ELF-1 (cell line): ENCODE measurements at places on chromosomes 7 and 10.
A peak's percentile ranks its signal among the peaks of the same experiment; 100 is the strongest.

DNA sequence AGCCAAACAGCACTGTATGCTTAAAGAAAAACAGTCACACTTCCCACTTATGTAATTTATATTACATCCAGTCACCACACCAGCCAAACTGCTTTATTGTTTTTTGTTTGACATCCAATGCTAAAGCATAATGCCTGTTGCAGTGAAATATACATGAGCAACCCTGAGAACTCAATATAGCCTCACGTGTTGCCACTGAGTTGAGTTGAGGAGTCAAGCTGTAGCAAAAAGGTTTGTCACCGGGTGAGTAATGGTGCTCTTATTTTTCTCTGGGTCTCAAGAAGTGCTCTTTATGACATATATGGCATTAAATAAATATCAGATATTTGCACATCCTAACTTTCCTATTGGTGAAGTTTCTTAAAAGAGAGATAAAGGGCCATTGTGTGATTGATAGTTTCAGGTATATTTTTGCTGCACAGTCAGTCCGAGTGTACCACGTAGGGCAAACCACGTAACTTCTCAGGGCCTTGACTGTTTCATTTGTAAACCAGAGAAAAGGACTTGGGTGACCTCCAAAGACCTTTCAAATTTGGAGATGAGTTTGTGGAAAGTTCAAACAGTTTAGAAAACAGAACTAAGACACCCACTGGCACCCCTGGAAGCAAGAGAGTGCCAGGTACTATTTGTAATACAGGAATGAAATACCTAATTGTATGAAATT is 168.5 kb downstream of the CFTR start:
- no peak for DNase-seq

GRCh38 chr10:76547352-76547972 is 1090.1 kb downstream of the KCNMA1 start:
- DNase-seq, result peak; percentile 72

GRCh38 chr7:1144269-1144771 is 15.7 kb downstream of the ZFAND2A start:
- no peak for DNase-seq

DNA sequence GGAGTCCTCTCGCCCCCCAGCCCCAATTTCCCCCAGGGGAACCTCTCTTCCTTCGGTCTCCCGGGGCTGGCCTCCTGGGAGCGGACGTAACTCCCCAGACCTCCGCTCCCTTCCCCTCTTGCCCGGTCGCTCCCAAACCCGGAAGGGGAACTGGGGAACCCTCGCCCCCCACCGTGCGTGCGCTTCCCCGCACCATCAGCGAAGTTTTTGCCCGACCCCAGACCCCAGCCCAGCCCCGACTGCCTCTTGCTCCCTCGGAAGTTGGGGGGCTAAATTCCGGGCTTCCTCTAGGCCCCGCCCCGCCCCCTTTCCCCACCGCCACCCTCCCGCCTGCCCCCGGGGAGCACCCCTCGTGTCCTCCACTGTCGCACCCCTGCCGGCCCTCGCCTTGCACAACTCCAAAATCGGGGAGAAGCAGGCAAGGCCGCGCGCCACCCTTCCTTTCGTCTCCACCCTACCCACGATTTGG is 436 bp downstream of the GNB2 start:
- no peak for DNase-seq

DNA sequence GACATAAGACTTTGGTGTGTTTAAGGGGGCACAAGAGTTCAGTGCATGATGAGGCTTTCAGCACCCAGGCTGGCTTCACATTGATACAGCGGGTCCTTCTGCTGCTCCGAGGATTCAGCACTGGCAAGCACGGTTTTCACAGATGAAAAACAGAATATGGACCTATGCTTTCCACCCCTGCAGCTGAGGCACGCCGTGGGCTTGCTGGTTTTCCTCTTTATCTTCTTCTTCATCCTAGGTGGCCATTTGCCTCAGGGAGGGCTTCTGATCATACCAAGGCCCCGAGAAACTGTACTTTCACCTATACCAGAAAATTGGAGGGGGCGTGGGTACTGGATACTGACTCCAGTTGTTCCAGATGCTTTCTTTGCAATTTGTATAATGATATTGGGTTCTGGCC is 277.1 kb upstream of the ZNF32 start:
- DNase-seq, result no peak

- no peak for DNase-seq
These were observed 51.9 kb downstream of the AOC1 start for GRCh38 chr7:150904011-150904909.

DNA sequence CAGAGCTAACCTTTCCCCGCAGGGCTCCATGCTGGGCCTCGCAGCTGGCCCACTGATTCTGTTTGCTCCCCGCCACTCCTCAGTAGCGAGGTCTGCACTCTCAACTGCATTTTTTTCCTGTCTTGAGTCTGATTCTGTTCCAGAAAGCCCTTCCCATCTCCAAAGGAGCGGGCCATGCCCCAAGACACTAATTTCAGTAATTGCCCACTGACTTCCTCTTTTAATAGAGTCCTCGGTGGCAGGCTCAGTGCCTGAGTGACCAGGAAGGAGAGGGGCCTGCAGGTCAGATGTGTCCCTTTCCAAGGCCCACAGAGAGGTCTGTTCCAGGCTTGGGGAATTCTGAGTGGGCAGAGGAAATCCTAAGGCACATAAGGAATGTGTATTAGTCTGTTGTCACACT is 77.4 kb downstream of the ADCY1 start:
- DNase-seq, result no peak

DNA sequence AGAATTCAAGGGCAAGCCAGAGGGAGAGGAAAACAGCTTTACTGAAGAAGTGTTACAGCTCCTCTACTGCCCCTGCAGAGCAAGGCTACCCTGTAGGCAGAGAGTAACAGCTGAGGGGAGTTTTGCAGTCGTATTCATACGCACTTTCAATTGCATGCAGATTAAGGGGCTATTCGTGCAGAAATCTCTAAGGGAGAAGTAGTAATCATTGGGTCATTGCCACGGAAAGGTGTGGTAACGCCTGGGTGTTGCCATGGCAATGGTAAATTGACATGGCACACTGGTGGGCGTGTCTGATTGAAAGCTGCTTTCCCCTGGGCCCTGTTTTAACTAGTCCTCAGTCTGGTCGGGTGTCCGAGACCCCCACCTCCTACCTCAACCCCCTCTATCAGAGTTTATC is 227.2 kb downstream of the NSUN6 start:
- DNase-seq, result no peak

GRCh38 chr10:106873770-106874603 is 290.5 kb downstream of the SORCS1 start:
- DNase-seq, result no peak

- DNase-seq, result peak; percentile 34
These were observed 543.3 kb downstream of the TNS3 start for GRCh38 chr7:47038621-47039020.

DNA sequence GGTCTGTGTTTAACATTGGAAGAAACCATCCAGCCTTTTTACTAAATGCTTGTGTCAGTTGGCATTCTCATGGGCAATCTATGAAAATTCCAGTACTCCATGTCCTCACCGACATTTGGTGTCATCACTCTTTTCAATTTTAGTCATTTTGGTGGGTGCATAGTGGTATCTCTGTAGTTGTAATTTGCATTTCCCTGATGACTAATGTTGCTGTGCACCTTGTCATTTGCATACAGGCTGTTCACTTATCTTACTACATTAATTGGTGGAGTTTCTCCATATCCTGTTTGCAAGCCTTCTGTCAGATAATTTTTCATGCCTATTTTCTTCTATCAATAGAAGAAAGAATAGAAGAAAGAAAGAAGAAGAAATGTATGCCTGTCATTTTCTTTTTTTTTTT is 73.7 kb downstream of the PLPP4 start:
- no peak for DNase-seq

DNA sequence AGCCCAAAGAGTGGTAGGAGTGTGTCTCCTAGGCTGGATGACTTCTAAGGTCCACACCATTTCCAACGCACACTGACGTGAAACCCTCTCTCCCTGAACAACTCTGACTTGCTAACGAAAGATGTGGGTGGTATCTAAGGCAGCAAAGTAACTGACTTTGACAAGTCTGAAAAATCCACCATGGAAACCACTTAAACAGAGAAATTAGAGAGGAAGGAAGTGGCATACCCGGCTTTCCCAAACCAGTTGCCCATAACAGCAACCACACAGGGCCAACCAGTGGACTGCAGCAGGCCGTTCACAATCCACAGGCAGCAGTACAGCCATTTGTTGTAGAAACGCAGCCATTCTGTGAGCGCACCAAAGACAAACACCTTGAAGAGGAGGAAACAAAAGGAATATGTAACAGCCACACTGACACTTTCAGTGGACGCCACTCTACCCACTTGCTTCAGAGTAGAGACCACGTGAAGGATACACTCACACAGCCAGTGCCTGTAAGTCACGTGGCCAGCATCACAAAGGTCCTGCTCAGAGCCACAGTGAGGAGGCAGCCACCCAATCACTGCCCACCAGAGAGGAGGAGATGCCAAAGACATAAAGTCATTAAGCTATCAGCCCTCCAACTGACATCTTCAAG is 39.8 kb downstream of the SLC37A3 start:
- DNase-seq, result no peak

DNA sequence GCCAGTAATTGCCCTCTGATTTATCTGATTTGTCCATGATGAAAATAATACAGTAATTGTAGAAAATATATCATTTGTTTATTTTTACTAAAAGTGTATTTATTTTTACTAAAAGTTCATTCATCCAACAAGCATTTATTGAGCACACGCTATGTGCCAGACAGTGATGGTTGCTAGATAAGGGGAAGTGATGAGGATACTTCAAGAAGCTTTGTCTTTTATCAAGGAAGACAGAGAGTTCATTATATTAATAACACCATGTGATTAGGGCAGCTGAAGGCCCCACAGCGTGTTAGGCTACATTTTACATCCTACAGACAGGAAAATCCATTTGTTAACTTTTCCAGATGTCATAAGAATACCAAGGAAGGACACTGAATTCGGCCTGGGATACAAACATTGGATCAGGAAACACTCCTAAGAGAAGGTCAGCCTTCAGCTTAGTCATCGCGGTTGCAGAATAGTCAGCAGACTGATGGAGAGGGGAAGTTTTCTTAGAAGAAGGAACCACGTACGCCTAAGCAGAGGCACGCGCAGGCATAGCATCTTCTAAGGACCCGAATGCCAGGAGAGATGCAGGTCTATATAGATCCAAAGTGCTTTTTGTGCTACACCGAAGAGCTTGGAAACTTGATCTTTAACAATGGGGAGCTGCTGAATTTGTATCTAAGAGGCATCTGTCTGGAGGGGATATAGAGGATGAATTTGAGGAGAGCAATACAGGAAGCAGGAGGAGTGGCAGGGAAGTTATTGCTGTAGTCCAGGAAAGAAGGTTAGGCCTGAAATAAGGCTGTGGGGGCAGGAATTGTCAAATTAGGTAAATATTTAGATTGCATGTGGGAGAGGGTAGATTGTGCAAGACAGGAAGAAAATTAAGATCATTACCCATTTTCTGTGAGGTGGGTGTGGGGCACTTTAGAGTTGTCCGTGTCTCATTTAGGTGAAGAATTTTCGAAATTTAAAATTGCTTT is 85.7 kb downstream of the LRGUK start:
- no peak for DNase-seq

- DNase-seq, result no peak
These were observed 21.2 kb upstream of the ACSM6 start for GRCh38 chr10:95172851-95173250.

- DNase-seq, result no peak
These were observed 17.2 kb upstream of the GIMAP8 start for GRCh38 chr7:150432915-150433892.

GRCh38 chr10:84095811-84096497 is 43.4 kb upstream of the GHITM start:
- DNase-seq, result no peak

DNA sequence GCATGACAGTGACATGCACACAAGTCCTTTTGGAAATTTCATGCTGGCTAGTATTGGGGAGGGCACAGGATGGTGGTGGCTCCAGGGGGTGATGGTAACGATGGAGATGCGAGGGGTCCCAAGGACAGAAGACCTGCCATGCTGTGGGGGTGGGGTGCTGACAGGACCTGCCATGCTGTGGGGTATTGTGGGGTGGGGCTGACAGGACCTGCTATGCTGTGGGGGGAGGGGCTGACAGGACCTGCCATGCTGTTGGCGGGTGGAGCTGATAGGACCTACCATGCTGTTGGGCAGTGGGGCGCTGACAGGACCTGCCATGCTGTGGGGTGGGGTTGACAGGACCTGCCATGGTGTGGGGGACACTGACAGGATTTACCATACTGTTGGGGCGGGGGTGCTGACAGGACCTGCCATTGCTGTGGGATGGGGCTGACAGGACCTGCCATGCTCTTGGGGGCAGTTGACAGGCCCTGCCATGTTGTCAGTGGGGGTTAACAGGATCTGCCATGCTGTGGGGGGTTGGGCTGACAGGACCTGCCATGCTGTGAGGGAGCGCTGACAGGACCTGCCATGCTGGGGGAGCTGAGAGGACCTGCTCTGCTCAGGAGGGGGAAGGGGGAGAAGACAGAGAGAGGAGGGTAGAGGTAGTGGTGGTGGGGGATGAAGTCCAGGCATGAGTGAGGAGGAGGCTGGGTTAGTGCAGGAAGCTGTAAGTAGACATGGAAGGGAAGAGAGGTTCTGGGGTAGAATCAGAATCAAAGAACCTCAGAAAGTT is 36.2 kb upstream of the RET start:
- DNase-seq, result no peak
